ENCODE measurements at places on chromosomes 3 and 15.

- no peak for DNase-seq
Measured at GRCh38 chr3:46892285-46893145, 15.0 kb downstream of the PTH1R start.

- no peak for DNase-seq
Measured at GRCh38 chr15:67196672-67197363, 57.6 kb downstream of the AAGAB start.

DNA sequence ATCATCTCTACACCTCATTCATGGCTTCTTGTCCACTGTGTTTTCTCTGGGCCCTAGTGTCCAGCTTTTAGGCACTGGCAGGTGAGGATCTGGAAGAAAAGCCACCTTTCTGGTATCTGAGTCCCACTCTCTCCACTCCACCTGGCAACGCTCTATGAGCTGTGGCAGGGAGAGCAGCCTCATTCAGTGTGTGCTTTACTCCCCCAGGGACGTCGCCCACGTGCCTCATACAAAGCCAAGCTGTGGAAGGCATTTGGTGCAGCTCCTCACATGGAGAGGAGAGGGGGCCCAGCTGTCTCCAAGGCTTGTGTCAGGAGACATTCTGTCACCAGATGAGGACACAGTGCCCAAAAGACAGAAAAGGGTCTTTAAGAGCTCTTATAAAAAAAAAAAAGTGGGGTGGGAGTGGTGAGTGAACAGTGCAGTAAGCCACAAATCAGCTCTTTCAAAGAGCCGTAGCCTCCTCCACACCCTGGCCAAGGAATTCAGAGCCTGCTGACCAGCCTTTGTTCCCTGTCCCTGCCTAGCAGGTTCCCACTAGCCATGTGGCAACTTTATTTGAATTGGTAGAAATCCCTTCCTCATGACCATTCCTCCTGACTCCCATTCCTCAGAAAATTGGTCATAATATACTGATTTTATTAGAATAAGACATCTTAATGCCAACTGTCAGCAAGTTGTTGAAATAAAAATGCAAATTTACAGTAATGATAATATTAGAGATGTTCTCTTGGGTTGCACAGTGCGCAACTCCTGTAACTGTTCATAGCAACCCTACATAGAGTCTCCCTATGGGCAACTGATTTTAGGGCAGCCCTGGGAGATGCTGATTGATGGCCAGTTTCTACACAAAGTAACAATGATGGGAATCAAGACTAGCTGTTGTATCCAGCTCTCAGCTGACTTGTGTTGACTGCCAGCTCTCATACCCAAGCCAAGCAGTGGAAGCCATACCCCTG, 29.5 kb downstream of the GALNT15 start:
- no peak for DNase-seq

- DNase-seq, result no peak
Measured at GRCh38 chr3:138396752-138397410, 37.5 kb upstream of the ESYT3 start.

DNA sequence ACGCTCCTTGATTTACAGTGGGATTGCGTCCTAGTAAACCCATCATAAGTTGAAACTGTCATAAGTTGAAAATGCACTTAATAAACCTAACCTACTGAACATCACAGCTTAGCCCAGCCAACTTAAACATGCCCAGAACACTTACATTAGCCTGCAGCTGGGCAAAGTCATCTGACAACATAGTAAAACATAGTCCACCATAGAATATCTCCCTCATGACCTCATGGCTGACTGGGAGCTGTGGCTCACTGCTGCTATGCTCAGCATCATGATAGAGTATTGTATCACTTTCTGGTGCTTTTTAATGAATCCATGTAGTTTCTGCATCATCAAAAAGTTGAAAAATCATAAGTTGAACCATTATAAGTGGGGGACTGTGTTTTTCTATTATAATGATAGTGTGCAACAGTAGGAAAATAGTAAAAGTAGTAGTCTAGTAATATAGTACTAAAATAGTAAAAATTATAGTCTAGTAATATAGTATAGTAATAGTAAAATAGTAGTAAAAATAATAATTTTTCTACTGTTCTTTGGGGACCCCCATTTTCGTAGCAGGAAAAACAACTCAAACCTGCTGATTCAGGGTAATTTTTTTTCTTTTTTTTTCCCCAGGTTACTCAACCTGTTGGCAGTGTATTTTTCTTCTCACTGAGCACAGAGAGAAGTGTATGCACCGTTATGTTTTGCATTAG, 233.5 kb downstream of the MYRIP start:
- no peak for DNase-seq

DNA sequence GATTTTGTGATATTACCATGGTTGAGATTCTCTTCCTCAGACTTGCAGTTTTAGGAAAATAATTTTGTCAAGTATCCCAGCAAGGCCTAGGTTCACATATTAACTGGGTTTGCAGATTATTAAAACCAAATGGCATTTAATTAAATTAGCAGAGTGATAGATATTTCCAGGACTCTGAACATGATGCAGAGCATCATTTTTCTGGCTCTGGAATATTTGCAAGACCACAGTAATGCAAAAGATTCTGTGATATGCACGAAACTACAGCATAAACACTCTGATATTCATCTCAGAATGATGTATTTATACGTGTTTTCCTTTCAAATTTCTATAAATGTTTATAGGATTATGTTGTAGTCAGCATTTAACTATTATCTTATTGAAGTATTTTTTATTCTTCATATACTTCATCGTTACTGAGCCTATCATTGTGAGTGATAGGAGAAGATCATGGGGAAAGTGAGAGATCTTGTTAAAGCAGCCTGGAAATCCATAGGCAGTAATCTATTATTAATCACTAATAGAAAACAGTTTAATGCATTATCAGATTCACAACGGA, 1245.6 kb downstream of the OTOL1 start:
- DNase-seq, result no peak

DNA sequence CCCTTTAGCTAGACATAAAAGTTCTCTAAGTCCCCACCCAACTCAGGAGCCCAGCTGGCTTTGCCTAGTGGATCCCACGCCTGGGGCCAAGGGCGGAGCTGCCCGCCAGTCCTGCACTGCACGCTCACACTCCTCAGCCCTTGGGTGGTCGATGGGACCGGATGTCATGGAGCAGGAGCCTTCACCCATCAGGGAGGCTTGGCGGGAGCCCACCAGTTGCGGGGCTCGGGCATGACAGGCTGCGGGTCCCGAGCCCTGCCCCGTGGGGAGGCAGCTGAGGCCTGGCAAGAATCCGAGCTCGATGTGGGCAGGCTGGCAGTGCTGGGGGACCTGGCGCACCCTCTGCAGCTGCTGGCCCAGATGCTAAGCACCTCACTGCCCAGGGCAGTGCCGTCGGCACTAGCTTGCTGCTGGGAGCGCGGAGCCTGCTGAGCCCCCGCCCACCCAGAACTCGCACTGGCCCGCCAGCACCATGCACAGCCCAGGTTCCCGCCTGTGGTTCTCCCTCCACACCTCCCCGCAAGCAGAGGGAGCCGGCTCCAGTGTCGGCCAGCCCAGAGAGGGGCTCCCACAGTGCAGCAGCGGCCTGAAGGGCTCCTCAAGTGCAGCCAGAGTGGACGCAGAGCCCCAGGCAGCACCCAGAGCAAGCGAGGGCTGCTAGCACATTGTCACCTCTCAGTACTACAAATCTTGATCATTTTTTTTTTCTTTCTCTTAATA, 391.4 kb upstream of the NDN start:
- DNase-seq, result no peak

DNA sequence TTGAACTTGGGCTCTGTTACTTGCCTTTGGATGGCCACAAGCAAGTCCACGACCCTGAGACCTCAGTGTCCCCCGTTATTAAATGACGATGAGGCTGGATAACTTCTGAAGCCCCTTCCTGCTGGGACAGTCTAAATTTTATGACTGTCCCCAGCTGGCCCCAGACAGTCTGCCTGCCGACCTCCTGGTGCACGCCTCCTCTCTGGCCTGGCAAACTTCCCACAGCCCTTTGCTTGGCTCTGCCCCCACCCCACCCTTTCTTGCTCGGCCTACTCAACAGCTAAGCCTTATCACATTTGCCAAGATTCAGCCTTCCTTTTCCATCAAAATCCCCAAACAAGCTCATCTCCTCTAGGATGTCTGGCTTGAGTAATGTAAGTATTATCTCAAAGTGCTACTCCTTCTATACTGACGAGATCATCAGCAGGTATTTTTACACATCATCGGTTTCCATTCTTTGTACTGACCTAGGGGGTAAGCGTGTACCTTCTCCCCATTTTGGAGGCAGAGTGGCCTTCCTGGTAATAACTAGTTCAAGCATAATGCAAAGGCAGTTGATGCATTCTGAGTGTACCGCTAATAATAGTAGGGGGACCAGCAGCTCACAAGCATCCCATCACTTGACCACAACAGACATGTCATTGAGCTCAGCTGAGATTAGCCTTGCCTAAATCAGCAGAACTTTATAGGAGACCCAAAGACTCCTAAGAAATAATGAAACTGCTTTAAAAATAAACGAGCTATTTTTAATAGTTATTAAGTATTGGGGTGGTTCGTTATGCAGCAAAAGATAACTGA, 120.8 kb upstream of the HACD2 start:
- no peak for DNase-seq

GRCh38 chr3:24151594-24151993, 206.5 kb downstream of the NR1D2 start:
- DNase-seq, result no peak

GRCh38 chr3:154168998-154169795, 48.0 kb downstream of the ARHGEF26 start:
- no peak for DNase-seq

DNA sequence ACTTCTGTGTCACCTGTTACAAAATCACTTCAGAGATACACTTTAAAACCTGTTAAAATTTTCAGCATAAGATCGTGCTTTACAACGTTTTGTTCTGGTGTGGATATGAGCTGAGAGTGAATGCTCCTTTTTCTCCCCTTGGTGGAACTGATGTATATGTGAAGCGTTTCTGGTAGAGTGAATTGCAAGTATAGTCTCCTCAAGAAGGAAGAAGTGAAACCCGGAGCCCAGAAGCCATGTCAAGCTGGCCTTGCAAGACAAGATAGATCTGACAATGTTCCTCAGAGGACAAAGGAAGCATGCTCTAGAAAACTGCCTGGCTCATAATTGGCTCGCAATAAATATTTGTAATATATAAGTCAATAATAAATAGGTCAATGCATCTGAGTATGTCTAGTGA, 23.6 kb downstream of the SERPINI2 start:
- no peak for DNase-seq

Measured in epithelial cell of prostate (primary cell).